ENCODE measurements at places on chromosomes 2 and 18.

GRCh38 chr2:120441744-120442471, 96.0 kb downstream of the INHBB start:
- DNase-seq: no peak

- DNase-seq: no peak
Measured at GRCh38 chr2:127165539-127165935, 54.6 kb downstream of the CYP27C1 start.

- no peak for DNase-seq
Measured at GRCh38 chr2:138779406-138779780, 797 bp downstream of the NXPH2 start.

- no peak for DNase-seq
Measured at GRCh38 chr2:47225061-47225783, 70.1 kb upstream of the STPG4 start.

GRCh38 chr2:107986278-107987217, at the start of gene SLC5A7:
Gene SLC5A7 (plus strand): TSS chr2:107986524. CDS start chr2:107988156, 1,632 bp downstream.
- no peak for DNase-seq

DNA sequence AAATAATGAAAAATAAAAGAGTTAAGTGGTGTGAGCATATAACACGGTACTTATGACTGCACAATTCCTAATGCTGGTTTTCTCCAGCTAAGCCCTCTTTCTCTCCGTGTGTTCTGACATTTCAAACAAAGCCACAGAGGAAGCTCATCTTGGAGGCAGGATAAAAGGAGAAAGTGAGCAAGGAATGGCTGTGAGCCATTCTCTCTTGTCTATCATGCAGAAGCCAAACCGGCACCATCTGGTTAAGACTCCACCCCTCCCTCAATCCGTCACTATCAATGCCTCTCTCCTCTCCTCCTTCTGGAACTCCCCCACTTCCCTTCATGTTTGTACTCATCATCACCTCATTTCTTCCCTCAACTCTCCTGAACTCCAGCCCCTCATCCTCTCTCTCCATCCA, 210.4 kb downstream of the TMEM163 start:
- DNase-seq: no peak

GRCh38 chr2:34401186-34401585, 802.1 kb upstream of the FAM98A start:
- DNase-seq: no peak

DNA sequence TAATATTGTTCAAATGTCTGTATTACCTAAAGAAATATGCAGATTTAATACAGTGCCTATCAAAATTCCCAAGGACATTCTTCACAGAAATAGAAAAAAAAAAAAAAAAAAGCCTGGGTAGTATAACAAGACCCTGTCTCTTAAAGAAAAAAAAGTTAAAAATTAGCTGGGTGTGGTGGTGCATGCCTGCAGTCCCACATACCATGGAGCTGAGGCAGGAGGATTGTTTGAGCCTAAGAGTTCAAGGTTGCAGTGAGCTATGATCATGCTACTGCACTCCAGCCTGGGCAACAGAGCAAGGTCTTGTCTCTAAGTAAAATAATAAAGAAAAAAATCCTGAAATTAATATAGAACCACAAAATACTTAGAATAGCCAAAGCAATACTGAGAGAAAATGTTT, 51.9 kb downstream of the SLC16A14 start:
- no peak for DNase-seq

GRCh38 chr2:30283931-30284565, 52.7 kb downstream of the LBH start:
- DNase-seq: no peak

DNA sequence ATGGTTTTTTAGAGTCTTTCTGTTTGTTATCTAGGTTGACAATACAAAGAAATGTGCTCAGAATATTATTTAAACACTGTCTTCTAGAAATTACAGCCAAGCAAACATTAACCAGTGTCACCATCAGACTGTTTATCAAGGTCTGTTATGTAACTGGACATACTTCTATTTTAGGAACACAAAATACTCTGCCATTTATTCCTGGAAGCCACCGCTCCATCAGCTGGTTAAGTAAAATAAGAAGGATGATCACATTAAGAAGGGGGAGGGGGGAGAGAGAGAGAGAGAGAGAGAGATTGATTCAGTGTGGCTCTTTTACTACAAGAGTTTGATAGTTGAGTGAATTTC, 47.9 kb downstream of the MBP start:
- DNase-seq: no peak

DNA sequence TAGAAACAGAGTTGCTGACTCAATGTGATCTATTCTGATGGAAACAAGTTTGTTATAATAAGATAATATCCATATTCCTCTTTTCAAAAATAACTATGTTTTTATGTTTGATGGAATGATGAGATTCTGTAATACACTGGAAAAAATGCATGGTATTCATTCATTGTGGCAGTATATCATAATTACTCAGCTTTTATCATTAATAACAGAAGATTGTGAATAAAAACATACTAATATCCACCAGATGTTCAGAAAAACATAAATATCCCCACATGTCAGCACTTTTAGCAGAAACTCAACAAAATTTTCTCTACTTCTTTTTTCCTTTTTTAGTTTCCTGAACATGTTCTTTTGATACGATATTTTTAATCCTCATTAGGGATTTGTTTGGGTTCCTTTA, 130.9 kb upstream of the CAVIN2 start:
- no peak for DNase-seq

GRCh38 chr2:215883799-215884198, 129.6 kb downstream of the MREG start:
- no peak for DNase-seq

DNA sequence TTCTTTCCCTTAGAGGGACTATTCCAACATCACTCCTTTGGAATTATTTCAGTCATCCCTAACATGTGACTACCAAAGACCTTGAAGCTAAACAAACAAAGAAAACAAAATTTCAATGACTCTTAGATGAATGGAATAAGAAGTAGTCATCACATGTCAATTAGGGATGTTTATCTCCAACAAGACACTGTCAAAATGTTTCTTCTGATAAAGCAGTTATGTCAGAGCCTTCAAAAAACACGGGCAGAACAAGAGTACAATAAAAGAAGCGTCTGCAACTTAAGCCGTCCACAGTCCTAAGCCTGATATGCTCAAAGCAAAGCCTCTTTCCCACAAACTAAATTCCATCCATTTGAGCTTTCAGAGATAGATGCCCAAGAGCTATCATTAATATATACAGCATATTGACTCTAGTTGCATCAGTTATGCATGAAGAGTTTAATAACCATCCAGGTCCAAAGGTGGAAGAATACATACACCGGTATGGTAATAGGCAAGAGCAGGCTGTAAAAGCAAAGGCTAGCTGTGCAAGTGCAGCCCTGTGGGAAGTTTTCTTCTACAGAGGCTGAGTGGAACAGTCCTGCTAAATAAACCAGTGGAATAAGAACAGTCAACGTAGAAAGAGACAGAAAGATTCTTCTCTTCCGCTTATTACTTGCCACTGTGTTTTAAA, 98.1 kb downstream of the ICA1L start:
- DNase-seq: no peak

GRCh38 chr2:144259332-144259731, 260.6 kb downstream of the ZEB2 start:
- no peak for DNase-seq

GRCh38 chr2:15031745-15032240, 399.3 kb downstream of the LRATD1 start:
- no peak for DNase-seq

- no peak for DNase-seq
Measured at GRCh38 chr18:49678440-49678839, 116.6 kb downstream of the LIPG start.

- DNase-seq: no peak
Measured at GRCh38 chr2:224145751-224146355, 106.8 kb upstream of the SERPINE2 start.

DNA sequence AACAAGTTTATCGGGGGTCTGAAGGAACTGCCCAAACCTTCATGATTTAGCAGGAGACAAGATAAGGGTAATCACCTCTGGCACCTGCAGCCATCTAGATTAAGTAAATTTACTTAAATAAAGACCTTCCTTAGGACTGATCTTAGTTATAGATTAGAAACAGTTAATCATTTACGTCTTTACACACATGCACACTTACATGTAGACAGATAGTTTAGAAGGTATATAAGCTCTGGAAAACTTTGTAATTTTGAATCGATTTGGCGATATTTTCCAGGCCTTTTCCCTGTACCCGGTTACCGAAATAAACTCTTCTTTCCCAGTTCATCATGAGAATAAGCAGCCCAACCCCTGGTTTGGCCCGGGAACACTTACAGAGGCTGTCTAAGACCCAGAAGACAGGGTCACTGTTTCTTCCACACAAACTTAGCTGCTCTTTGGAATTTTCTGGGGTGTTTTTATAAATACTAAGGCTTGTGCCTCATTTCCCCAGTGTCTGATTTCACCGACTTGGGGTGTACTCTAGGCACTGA, 560 bp upstream of the SKA1 start:
- DNase-seq: no peak

DNA sequence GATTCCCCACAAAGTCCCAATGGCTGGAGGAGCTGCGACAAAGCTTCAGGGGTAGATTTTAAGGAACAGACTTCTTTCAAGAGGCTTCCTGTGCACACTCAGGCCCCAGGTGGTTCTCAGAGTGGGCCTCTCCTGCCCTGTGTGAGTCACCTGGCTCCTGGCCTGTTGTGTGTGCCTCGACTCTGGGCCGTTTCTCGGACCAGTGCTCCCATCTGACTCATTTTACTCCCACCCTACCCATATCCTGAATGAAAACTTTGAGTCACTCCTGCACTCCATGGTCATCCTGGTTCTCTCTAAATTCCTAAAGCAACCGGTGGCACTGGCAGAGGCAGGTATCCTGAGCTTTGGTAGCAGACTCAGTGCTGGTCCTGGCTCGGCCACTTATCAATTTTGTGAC, 84.1 kb downstream of the CELF4 start:
- DNase-seq: no peak

- DNase-seq: no peak
Measured at GRCh38 chr2:198116756-198117155, 312.4 kb downstream of the PLCL1 start.

DNA sequence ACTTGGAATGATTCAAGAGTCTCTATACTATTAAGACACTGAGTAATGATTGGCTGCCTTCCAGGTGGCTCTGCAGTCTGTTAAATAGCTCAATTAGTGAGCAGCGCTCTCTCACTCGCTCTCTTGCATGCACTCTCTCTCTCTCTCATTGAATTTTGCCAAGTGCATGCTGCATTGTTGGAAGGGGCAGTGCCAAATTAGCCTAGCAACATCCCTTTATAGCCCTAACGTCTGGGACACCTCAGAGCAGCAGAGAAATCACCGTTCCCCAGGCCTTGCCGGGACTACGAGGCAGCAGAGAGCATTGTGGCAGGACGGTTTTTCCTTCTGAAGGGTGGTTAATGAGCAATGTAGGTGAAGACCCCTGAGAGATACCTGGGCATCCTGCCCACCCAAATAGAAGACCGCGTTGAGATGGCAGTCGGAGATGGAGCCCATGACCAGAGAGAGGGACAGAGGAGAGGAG, 447.6 kb upstream of the POU3F3 start:
- DNase-seq: no peak

DNA sequence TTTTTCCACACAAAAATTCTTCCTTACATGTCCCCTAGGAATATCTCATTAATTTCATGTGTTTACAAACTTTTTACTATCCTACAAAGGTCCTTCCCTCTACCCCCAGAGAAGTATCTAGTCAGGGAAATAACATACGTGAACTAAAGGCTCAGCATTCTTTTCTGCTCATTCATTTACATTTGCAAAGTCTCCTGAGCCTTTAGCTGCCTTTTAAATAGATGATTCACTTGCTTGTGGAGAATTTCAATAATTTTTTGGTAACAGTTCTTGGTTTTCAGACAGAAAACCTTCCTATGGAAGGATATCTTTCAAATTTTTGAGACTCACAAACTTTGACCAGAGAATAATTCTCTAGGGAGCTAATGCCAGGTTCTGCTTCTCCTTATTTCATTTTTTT, 81.5 kb upstream of the RMDN2 start:
- no peak for DNase-seq

DNA sequence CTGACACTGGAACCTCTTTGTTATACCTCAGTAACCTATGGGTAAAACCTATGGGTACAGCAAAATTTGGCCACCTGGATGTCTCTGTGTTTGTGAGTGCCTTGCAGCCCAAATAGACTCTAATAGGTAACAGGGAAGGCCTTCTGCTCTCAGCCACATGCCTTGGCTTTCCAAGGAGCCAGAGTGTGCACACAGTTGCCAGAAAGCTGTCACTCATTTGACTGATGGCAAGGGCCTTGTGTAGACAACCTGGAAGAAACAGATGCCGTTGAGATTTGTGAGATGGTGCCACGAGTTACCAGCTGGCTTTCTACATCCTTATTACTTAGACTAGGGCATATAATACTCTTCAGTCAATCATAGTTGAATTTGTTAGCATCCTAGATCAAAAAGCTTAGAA, 90.1 kb upstream of the RAB12 start:
- no peak for DNase-seq

GRCh38 chr18:70127359-70127758, 78.1 kb downstream of the RTTN start:
- DNase-seq: no peak

Data from effector memory CD4-positive, alpha-beta T cell (primary cell).